Stimulated activated CD8-positive, alpha-beta memory T cell treated with anti-CD3 and anti-CD28 coated beads, Interleukin-7, amount 100 ng/mL, for 48 hours (primary cell): ENCODE measurements at places on chromosomes 2 and 18.
A peak's percentile ranks its signal among the peaks of the same experiment; 100 is the strongest.

DNA sequence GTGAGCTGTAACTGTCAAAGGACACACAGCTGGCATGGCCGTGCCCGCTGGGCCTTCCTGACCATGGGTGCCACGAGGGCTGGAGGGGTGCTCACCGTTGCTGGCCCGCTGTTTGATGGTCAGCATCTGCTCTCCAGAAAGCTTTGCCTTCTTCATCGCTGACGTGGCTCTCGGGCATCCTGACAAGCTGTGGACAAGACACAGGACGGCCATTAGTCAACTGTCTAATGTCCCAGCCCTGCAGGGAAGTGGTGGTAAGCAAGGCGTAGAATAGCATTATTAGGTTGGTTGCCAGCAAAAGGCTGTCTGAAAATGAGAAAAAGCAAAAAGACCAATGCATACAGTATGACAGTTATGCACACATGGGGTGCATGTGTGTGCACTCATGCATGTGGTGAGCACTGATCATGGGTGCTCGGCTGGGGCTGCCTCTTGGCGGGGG is 64.7 kb upstream of the PXDN start:
- no peak for DNase-seq

DNA sequence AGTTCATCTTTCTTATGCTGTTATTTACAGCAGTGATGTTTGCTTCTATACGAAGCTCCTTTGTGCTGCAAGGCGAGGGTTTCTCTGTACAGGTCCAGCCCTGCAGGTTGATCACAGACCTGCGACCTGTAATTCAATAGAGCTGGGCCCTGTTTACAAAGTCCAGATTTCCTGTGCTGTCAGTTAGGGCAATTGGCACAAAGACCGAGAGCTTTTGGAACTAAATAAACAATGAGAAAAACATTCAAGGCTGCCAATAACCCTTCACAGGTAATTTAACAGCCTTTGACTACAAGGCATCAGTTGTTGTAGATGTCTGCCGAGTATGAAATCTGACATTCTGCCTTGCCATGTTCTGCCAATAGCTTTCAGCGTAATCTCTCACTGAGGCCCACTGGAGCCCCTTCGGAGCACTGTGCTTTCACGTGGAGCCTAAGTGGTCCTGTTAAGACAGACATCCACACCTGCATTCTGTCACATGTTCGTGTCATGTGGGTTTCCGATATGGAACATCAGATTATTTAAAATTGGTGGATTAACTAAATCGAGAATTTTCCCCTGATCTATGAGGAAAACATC is 232.5 kb downstream of the PTGR3 start:
- no peak for DNase-seq

DNA sequence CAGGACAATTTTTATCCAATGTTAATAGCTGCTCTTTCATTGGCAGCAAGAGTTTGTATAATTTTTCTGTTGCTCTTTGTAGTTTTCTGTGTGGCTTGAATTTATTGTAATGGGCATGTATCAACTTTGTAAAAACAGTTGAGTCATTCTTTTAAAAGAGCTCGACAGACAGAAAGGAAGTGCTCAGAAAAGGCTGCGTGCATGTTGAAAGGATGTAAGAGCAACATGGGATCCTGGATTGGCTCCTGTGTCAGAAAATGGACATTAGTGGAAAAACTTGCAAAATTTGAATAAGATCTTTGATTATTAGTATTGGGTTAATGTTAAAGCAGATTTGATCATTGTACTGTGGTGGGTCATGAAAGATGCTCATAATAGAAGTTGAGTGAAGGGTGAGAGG is 93.3 kb upstream of the CDC42EP3 start:
- DNase-seq = no peak

GRCh38 chr2:17518212-17519154 is at the start of gene RAD51AP2:
TSS of gene RAD51AP2 (minus strand) at chr2:17518440. CDS start at chr2:17518415, 25 bp downstream.
- DNase-seq = peak; percentile 10

GRCh38 chr2:177629357-177630024 is 236.9 kb downstream of the AGPS start:
- no peak for DNase-seq

DNA sequence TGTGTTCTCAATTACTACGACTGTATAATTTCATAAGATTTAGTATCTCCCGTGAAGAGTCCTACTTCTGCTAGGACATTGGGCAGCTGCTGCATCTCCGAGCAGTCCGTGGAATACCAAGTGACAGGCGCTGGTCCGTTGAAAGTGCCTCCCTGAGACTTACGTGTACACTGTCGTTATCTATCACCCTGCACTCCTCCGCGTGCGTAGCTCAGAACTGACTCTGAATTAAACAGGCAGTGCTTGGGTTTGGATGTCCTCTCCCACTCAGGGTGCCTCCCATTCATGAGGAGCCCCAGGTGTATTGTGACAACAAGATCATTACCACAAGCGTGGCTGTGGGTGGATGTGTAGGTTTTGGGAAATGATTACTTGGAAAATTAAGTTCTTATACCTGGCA is 148.4 kb downstream of the SH3RF3 start:
- no peak for DNase-seq

DNA sequence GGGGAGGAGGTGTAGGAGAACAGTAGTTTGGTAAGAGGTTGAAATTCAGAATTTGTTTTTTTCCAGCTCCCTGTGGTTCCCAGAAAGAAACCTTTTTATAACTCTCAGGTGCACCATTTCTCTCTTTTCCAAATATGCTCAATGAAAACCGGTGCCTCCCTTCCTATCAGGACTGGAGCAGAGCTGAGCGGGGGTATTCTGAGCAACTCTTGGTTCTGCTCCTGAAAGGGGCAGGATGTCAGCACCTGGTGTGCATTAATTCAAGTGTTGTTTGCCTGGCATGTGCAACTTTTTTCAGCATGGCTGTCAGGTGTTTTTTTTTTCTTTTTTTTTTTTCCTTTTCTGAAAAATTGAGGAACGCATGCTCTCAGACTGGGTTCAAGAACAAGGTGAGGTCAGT is 74.1 kb downstream of the MAPK4 start:
- DNase-seq = no peak

DNA sequence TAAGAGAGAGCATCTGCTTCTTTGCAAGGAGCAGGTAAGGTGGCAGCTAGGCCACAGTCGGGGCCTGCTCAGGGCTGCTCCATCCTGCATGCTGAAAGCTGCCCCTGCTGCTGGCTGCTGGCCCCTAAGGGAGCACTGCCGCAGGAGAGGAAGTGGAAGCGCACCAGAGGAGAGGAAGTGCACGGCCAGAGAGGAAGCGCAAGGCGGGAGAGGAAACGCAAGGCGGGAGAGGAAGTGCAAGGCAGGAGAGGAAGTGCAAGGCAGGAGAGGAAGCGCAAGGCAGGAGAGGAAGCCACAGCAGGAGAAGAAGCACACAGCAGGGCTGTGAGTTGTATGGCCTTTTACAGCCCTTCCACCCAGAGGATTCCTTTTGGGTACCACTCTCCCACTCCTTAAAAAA is 539.0 kb upstream of the TNP1 start:
- DNase-seq = no peak

DNA sequence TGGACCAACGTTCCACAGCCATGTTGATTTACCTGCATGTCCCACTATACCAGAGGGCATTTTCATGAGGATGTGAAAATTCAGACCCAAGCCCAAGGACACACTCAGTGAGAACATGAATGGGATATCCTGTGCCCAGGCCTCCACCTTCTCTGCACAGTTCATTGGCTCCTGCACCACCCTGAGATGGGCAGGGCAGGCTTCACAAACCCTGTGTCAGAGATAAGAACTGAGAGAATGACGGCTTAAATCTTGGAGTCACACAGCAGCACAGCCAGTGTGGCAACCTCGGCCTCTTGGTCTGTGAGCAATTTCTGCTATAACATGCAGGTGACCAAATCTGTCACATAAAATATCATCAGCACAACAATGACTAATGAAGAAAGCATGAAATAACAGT is 71.9 kb downstream of the UXS1 start:
- DNase-seq = no peak

GRCh38 chr18:64562651-64563050 is 413.8 kb upstream of the LINC00305 start:
- DNase-seq = no peak

DNA sequence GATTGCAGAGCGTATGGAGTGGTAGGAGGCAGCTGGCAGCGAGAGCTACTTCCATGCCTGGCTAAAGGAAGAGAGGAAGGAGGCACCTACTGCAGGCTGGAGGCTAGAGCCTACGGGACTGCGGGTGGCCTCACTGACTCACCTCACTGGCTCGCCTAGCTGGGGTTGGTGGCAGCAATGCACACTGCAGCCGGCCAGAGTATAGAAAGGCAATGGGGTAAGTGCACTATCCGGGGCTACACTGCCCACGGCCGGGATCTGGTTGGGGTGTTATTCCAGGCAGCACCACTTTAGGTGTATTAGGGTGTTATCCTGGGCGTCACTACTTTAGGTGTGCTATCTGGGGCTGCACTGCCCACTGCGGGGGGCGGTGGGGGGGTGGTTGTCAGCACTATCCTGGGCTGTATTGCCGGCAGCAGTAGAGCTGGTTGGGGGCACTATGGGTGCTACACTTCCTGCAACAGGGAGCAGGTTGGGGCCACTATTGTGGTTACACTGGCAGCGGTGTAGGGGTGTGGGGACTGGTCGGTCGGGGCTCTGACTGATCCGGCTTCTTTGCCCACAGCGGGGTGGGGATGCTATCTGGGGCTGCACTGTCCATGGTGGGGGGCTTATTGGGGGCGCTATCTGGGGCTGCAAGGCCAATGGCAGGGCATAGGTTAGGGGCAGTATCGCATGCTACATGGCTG is 33.3 kb upstream of the ANKRD62 start:
- no peak for DNase-seq

- DNase-seq = no peak
Measured at GRCh38 chr18:60563082-60563481, 190.5 kb upstream of the MC4R start.

- DNase-seq = no peak
Measured at GRCh38 chr2:216588861-216589710, 44.1 kb upstream of the IGFBP2 start.

DNA sequence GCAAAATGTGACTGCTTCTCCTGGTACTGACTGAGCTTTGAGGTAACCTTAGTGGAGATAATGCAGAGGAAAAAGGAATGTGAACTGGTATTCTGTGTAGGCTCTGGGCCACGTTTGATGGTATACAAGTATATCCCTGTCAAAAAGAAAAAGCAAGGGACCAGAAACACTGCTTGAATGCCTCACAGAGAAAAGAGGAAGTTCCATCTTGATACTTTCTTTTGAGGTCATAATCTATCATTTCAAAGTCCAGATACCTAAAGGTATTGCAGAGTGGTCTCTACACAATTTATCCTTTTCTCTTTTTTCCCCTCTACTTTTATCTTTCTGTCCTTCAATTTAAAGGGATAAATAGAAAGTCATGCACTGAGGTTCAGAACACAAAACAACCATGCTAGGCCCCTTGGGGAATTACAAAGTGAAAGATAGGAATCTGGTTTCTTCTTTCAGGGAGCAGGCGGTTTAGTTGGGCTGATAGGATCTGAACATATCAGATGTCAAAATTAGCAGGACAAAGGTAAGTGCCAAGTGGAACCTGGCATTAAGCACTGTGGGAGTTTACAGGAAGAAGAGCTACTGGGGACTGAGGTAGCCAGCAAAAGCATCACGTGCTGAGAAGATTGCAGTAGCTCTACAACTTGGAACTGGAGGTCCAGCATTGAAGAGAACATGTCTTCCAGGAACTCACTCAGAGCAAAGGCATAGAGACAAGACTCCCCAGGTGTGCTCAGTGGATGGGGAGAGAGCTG is 121.2 kb downstream of the LYPD6 start:
- DNase-seq = no peak

- no peak for DNase-seq
Measured at GRCh38 chr2:24374301-24374700, 14.0 kb upstream of the ITSN2 start.

DNA sequence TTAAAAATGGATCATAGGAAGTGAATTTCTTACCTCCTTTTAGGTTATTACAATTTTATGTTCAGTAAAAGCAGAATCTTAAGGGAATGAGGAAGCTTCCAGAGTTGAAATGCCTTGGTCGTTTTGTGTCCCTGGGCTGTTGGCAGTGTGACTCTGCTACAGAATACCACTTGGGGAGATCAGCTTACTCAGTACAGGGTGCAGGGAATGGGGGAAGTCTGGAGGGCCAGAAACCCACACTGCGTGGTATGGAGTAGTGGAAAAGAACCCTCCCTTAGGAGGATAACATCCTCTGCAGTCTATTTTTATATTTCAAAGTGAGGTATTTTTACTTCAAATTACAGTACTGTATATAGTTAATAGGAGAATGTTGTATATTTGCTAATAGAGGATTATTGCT is 51.1 kb downstream of the R3HDM1 start:
- DNase-seq = no peak

- no peak for DNase-seq
Measured at GRCh38 chr2:150513647-150514046, 26.2 kb upstream of the RND3 start.

- DNase-seq = no peak
Measured at GRCh38 chr2:129176375-129176774, 803.1 kb upstream of the RAB6C start.

DNA sequence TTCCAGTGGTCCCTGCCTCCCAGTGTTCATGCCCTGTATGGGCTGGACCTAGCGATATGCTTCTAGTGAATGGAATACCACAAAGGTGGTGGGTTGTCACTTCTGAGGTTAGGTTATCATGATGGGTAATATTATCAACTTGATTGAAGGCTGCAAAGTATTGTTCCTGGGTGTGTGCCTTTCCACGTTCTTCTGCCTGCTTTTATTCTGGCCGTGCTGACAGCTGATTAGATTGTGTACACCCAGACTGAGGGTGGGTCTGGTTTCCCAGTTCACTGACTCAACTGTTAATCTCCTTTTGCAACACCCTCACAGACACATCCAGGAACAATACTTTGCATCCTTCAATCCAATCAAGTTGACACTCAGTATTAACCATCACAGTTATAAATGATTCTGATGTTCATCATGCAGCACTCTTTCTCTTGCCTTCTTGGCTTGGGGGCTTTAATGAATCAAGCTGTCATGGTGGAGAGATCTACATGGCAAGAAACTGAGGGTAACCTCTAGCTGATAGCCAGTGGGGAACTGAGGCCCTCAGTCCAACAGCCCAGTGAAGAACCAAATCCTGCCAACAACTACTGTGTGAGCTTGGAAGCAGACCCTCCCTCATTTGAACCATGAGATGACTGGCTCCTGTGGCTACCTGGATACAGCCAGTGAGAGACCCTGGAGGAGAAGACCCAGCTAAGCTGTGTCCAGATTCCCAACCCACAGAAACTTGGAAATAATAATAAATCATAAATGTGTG is 63.0 kb upstream of the CELF4 start:
- no peak for DNase-seq

DNA sequence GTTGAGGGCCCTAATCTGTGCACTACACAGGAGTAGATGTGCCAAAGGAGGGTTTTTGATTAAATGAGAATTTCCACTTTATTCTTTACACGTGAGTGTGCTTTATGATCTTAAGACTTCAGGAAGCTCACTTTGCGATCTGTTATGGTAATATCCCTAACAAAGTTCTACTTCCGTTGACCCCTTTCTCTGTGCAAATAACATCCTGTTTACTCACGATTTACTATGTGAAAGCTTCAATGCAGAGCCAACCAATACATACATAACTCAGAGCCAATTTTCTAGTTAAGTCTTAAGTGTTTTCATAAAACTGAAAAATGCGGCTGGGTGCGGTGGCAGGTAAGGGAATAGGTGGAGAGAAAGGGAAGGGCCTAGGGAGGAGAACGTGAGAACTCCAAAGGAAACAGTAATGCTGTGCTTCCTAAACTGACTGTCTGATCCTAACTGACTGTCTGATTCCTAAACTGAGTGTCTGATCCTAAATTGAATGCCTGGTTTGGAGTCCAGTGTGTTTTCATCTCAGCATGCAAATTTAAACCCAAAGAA is 87.6 kb downstream of the PLCL1 start:
- no peak for DNase-seq

GRCh38 chr18:44543387-44543786 is 137.3 kb upstream of the SETBP1 start:
- DNase-seq = no peak
